ENCODE measurements at places on chromosomes 16 and 17.

DNA sequence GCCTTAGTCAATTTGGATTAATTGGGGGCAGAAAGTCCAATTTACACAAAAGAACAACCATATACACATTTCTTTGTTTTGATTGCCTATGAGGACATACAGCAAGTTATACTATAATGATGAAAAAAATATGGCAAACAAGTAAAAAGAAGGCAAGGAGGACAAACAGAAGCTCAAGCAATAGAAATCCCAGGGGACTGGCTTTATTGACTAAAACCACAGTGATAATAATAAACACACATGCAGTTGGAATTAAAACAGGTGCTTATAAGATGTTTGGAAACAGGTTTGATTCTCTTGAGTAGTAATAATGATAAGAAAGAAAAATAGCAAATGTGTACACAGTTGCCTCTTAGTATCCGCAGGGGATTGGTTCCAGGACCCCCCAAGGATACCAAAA lies 176.4 kb downstream of the SHISA9 start:
- DNase-seq = no peak

- no peak for DNase-seq
Measured at GRCh38 chr16:10339777-10340732, 45.8 kb upstream of the ATF7IP2 start.

DNA sequence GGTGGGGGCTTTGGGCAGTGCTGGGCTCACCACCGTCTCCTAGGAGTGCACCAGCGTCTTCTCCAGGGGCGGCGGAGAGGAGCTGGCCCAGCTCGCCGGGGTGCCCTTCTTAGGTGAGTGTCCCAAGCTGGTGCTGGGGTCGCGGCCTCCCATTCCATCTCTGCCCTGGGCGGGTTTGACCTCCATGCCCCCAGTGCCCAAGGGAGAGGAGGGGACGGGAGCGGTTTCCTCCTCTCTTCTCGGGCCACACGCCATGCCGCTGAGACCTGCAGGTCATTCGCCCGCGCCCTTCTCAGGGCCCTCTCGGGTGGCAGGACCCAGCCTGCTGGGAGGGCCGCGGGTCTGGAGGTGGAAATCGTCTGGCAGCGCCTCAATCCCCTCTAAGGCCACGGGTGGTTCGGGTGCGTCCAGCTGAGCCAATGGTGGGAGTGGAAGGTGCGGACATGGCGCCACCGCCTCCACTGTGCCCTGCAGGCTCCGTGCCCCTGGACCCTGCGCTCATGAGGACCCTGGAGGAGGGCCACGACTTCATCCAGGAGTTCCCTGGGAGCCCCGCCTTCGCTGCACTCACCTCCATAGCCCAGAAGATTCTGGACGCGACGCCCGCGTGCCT lies 5.3 kb downstream of the IGFALS start:
- DNase-seq = no peak

DNA sequence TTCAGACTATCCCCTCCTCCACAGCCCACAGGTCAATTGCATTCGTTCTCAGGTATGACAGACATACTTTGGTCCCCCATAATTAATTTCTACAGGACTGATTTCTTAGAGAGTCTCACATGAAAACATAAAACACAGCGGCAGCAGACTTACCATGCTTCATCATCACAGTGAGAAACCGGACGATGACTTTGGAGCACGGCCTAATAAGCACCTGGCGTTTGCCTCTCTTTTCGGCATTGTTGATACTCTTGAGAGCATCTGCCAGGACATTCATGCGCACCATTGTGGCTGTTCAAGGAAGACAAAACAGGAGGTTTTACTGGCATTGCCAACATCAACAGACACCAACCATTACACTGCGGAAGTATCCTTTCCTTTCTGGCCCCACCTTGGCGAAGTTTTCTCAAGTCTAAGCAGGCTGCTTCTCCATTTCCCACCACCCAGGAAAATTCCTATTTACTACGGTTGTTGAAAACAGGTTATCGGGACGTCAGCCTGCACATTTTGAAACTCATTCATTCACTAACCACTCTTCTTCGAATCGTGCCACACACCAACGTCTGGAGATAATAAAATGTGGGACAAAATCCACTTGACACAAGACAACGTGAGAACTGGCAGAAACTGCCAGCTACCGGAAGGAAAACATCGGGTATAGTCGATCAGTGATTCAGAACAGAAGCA lies 1.2 kb downstream of the RPS15A start:
- no peak for DNase-seq

DNA sequence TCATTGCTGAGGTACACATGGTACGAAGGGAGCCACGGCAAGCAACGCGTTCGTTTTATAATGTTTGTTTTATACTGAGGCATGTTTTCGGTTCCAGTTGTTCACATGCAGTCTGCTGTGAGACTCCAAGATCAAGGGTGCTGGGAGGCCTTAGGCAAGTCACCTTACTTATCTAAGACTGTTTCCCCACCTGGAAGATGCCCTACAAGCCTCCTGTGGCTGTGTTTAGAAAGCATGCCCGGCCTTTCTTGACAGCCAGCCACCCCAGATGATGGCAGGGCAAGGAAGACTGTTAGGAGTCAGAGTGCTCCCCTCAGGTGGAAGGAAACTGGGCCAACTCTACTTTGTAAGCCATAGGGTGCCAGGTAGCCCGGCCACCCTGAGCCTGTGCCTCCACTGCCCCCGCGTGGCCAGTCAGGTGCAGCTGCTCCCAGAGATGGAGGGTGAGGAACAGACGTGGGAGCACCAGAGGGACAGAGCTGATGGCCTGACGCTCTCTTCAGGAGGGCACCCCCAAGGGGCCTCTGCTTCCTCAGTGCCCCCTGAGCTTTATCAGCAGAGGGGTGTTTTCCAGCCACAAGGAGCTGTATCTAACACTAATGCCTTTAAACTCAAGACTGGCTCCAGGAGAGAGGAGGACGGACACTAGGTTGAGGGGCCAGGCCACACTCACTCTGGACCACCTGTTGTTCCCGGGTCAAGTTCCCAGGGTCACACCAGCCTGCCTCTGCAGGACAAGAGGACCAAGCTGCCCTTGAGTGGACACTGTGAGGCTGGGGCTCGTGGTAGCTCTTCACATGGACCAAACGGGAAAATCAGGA lies 5.4 kb downstream of the NAT9 start:
- DNase-seq = peak; percentile 75

DNA sequence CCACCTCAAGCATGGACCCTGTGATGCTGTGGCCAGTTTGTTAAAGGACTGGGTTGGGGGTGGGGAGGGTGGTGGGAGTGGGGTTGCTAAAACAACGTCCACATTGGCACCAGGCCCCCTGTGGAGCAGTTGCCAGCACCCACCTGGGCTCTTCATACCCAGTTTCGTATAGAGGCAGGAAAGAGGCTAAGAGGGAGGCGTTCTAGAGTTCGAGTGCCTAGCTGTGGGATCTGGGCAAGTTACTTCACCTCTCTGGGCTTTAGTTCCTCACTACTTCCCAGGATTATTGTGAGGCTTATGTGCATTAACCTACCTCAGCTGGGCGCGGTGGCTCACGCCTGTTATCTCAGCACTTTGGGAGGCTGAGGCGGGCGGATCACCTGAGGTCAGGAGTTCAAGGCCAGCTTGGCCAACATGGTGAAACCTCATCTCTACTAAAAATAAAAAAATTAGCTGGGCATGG lies 1.4 kb downstream of the MFAP4 start:
- no peak for DNase-seq

DNA sequence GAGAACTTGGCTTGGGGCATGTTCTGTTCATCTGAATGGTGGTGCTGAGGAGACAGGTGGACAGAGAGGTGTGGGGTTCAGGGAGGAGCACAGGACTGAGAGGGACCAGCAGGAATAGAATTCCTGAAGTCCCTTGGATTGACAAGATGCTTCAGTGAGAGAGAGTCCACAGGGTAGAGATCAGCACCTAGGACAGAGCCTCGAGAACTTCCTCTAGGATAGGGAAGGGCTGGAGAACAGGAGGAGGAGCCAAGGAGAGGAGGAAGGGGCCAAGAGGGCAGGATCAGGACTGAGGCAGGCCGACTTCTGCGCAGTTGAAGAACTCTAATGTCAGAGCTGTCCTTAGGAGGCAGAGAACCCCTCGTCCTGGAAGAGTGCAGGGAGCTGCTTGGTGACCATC lies 138.4 kb downstream of the PRKCB start:
- no peak for DNase-seq

DNA sequence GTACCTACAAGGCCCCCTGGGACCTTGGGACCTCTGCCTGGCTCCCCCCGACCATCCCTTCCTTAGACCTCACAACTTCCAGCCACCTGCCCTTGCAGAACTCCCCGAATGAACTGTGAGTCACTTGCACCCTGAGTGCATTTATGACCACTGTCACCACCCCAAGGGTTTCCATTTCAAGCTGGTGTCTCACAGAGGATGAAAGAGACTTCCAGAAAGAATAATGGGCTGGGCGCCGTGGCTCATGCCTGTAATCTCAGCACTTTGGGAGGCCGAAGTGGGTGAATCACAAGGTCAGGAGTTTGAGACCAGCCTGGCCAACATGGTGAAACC lies 124.5 kb upstream of the CIBAR2 start:
- DNase-seq = no peak

DNA sequence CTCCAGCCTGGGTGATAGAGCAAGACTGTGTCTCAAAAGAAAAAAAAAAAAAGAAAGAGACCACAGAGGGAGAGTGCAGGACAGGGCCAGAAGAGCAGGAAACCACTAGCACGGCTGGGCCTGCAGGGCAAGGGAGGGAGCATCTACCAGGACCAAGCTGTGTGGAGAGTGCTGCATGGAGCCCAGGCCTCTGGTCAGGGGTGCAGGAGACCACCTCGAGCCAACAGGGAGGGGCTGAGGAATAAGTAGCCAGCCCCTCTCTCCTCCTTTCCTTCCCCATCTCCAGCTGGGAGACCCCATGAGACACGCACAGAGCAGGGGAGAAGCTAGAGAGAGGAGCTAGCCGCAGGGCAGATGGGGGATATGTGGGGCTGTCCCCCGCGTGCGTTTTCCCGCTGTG lies 67.0 kb upstream of the DNAH17 start:
- DNase-seq = no peak

- DNase-seq = no peak
Measured at GRCh38 chr17:81341516-81342268, 46.6 kb upstream of the SLC38A10 start.

DNA sequence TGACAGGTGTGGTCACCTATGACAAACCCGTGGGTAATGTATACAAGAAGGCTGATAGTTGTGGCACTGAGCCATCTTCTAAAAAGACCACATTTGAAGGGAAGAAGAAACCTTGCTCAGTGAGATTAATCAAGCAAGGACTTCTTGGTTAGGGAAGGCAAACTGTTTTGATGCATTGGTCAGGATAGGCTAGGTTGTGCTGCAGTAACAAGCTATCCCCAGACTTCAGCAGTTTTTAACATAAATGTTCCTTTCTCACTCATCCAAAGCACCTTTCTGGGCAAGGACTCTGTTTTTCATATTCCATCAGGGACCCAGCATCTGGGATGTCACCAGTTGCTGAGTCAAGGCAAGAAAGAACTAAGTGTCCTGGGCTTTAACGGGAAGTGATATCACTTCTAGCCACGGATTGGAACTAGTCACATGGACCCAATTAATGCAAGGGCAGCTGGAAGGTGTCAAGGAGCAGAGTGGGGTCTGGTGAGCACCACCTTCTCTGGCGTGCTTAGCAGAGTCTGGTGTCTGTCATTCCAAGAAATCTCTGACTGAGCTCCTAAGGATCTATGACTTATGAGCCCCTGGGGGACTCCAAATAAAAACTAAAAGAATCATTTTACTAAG lies 52.0 kb upstream of the CCL2 start:
- DNase-seq = no peak

GRCh38 chr16:67833030-67833414 lies 9.1 kb upstream of the THAP11 start:
- no peak for DNase-seq

- no peak for DNase-seq
Measured at GRCh38 chr16:9345880-9346279, 254.4 kb downstream of the HAPSTR1 start.

DNA sequence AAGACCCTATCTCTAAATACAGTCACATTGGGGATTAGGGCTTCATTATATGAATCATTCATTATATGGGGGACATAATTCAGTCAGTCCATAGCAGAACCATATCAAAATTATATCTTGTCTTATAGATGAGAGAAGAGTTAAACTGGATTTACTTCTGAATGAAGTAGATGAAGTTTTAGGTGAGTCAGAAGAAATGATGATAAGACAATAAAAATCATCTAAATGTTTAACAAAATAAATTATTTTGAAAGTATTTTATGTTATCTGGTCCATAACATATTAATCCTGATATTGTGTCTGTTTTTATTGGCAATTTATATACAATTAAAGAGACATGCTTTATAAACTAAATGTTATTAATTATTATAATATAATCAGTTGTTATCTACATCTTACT lies 76.9 kb upstream of the EFCAB3 start:
- DNase-seq = no peak

- DNase-seq = no peak
Measured at GRCh38 chr17:6070430-6070912, 292 bp downstream of the WSCD1 start.

GRCh38 chr16:29763326-29763725 lies 14.7 kb upstream of the ZG16 start:
- DNase-seq = no peak

DNA sequence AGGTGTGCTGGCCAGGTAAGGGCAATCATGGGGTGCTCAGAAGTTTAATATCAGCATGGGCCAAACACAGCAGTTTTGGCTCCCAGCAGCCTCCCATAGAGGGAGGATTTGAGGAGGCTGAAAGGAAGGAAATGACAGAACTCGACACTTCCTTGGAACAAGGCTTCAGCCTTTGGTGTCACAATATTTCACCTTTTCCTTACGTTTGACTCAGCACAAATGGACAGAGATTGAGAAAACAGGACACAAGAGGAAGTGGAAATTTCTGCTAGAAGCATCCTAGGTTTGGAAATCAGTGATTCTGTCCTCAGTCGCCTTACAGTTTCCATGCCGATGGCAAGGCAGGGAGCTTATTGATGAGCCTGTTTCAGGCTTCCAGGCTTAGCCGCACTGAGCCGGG lies 181.4 kb downstream of the MAF start:
- DNase-seq = no peak

- DNase-seq = no peak
Measured at GRCh38 chr17:59783221-59784047, 76.0 kb downstream of the VMP1 start.

- DNase-seq = no peak
Measured at GRCh38 chr17:39591958-39592954, 15.5 kb downstream of the NEUROD2 start.

DNA sequence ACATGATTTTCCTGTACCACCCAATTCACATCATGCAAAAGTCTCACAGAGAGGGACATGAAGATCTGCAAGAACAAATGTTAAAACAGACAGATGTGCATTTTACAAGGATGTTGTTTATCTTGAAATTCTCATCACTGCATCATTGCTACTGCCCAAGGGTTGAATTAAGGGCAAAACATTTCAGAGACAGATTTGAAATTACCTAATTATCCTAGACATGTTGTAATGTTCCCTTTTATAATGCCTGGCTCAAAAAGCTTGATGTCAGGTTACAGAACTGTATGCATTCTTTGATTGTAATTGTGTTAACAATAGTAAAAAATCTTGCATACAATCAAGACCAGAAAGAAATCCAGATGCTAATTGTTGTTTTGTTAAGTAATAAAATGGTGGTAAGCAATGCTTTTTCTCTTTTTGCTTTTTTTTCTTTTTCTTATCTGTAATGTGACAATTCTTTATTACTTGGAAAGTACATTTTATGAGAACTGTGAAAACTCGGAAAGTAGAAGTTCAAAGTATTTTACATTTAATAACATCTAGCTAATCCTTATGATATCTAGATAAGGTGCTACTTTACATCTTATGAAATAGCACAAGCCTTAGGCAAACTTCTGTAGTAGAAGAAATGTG lies 3.6 kb upstream of the DUSP14 start:
- no peak for DNase-seq

Data from activated naive CD8-positive, alpha-beta T cell treated with anti-CD3 and anti-CD28 coated beads, Interleukin-2, amount 50 U/mL, for 24 hours (primary cell).